ENCODE measurements at places on chromosomes 2 and 18.

GRCh38 chr2:123563515-123563914 lies 461.6 kb upstream of the CNTNAP5 start:
- DNase-seq = no peak

DNA sequence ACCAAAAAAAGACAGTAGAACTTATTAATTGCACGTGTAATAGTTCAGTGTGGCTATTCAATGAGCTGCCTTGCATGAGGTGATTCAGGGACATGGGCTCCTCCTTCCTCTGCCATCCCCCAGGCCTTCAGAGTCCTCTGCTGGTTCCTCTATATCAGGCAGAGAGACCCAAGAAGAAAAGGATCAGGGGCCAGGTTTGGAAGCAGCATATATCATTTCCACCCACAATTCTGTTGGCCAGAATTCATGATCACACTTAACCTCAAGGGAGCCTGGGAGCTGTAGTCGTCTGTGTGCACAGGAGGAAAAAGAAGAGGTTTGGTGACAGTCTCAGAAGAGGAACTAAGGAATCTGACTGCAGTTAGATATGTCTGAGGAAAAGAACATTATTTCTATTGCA lies 114.0 kb upstream of the GLS start:
- DNase-seq = no peak

DNA sequence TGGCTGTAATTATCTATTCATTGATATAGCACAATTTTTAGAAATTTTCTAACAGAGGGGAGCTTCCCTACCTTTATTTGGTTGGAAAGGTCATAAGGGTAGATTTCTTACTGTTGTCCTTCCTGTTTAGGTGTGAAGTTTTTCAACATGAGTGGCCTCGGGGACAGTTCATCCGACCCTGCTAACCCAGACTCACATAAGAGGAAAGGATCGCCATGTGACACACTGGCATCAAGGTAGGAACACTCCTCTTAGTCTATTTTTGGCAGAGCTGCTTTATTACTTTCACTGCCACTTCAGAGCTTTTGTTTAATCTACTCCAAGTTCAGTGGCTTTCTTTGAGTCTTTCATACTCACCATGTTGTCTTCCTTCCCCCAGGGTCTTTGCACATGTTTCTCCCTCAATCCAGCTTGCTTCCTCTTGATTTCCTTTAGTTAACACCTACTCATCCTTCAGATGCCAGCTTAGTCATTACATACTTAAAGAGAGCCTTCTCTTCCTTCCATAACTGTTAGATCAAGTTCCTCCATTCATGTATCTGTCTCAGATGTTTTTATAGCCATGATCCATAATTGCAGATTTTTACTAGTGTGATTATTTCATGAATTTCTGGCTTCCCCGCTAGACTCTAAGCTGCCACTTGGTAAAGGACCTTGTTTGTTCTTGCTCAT lies 134.5 kb downstream of the PTRHD1 start:
- DNase-seq = no peak

GRCh38 chr2:176173567-176174381 lies 14.7 kb upstream of the HOXD1 start:
- DNase-seq = no peak

GRCh38 chr2:6492573-6492972 lies 373.1 kb downstream of the CMPK2 start:
- no peak for DNase-seq

DNA sequence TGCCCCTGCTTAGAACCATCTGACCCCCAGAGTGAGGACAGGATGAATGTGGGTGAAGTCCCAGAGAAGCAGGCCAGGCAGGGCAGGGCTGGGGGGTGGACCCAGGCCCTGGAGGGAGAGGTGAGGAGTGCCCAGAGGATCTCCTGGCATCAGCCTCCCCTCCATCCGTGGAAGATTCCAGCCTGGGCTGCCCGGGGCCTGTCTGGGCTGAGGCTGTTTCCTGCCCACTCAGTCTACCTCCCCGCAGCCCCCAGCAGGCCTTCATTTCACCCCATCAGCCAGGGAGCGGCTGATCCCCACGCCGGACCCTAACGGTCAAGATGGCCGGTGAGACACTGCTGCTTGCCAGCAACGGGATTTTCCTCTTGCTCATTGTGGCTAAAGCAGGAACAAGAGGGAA lies 35.3 kb upstream of the OTOF start:
- no peak for DNase-seq

- peak; percentile 42 for DNase-seq
These were observed 10.1 kb downstream of the CYP26B1 start for GRCh38 chr2:72137498-72138010.

DNA sequence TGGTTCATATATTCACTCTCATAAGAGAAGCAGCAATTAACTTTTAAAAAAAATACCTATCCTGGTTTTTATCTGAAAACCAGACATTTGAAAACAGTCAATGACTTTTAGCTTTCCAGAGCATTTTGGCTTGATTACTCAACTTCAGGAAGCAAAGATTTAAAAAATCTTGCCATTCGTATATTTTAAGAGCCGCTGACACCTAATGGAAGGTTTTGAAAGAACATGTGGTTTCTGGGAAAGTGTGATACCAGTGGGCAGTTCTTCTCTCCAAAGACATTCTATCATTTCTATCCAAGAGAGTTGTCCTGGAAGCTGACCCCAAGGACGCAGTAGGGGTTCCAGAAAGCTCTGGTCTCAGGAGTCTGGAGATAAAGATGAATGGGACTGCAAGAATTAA lies 234.7 kb downstream of the TTC32 start:
- peak; percentile 59 for DNase-seq
